Fibroblast of lung (primary cell): ENCODE measurements at places on chromosomes 7 and 10. TPM values are rescaled to one million over a fixed set of nuclear protein-coding genes. Genes with fewer than 3 reads are reported as not detected.

The ELMO1 gene
- total RNA-seq: 0.50 and 1.5 TPM in 2 replicates

The VAX1 gene
- not detected in 2 replicates for total RNA-seq

The HMX2 gene
- total RNA-seq: not detected in 2 replicates

The FLNC gene
- total RNA-seq: 106 and 191 TPM in 2 replicates

The CTAGE8 gene
- total RNA-seq: 0.26 and 0.83 TPM in 2 replicates

The ANKRD61 gene
- 0.17 and 0.26 TPM in 2 replicates for total RNA-seq

The C10orf143 gene
- total RNA-seq: 0.51 and 2.0 TPM in 2 replicates

The ADRA2A gene
- total RNA-seq: under 0.01 TPM in 2 replicates

The RAB19 gene
- not detected in 2 replicates for total RNA-seq

The KLF14 gene
- total RNA-seq: under 0.01 TPM in 2 replicates

The OR2A7 gene
- total RNA-seq: 0.26 and 0.50 TPM in 2 replicates

The RSPH10B2 gene
- total RNA-seq: 0.51 and 0.66 TPM in 2 replicates

The OR2A1 gene
- total RNA-seq: under 0.01 and 0.17 TPM in 2 replicates

The FBXL13 gene
- 0.66 and 1.0 TPM in 2 replicates for total RNA-seq

The CYCS gene
- 25.7 and 32.7 TPM in 2 replicates for total RNA-seq

The MAT1A gene
- total RNA-seq: not detected in 2 replicates

The VIPR2 gene
- total RNA-seq: under 0.01 TPM in 1 of 2 replicates, not detected in the other

The MRC1 gene
- under 0.01 TPM in 1 of 2 replicates, not detected in the other for total RNA-seq

The TRPV6 gene
- not detected in 2 replicates for total RNA-seq

The LBX1 gene
- total RNA-seq: under 0.01 TPM in 2 replicates

The PHF14 gene
- total RNA-seq: 29.6 and 29.8 TPM in 2 replicates

The HOXA3 gene
- total RNA-seq: 1.5 TPM in 2 replicates

The ADAP1 gene
- total RNA-seq: 1.0 and 2.3 TPM in 2 replicates

The AEBP1 gene
- 116 and 133 TPM in 2 replicates for total RNA-seq

The OGDHL gene
- total RNA-seq: under 0.01 TPM in 2 replicates

The CLIP2 gene
- 58.3 and 77.8 TPM in 2 replicates for total RNA-seq

The BTBD16 gene
- not detected in 2 replicates for total RNA-seq

The OR9A2 gene
- total RNA-seq: not detected in 2 replicates

The MRPS16 gene
- total RNA-seq: 58.3 and 62.3 TPM in 2 replicates

The H2AZ2 gene
- 121 and 230 TPM in 2 replicates for total RNA-seq

The MKX gene
- total RNA-seq: 2.8 and 15.0 TPM in 2 replicates

The ENKUR gene
- total RNA-seq: under 0.01 and 0.17 TPM in 2 replicates

The ASB15 gene
- not detected in 2 replicates for total RNA-seq

The MBL2 gene
- total RNA-seq: not detected in 2 replicates
